ENCODE measurements at places on chromosomes 11 and 22.

GRCh38 chr22:31106731-31107177 lies 614 bp downstream of the SELENOM start:
- DNase-seq, result no peak

DNA sequence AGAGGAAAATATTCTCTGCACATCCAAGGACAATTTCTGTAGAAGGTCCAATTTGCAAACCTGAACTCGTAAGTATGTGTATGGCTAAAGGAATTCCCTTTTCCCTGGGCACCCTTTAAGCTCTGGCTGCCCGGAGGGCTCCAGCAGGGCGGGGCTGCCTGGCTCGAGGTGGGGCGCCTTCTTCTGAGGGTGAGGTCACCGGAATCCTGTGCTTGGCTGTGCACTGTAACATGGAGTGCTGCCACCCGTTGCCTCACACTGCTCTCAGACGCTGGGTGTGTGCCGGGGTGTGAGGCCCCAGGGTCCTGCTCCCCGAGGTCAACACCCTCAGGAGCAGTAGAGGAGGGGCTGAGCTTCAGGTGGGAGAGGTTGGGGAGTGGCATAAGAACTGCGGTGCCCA lies 61.5 kb downstream of the SYN3 start:
- DNase-seq, result no peak

GRCh38 chr11:84558085-84558905 lies 1068.8 kb downstream of the DLG2 start:
- no peak for DNase-seq

DNA sequence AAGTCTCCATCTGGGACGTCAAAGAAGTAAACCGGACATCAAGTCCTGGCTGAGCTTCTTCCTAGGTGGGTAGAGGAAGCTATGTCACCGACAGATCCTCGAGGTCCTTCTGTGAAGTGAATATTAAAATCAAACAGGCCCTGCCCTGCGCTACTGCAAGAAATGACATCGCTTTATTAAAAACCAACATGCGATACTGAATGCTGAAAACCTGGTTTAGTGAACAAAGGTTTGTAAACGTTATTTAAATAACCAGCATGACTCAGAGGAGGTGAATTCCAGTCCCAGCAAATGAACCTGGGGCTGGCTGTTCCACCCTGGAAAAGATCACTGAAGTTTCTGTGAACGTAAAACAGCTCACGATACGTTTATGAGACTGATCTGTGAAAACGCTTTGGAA lies 645 bp downstream of the RTCB start:
- no peak for DNase-seq

DNA sequence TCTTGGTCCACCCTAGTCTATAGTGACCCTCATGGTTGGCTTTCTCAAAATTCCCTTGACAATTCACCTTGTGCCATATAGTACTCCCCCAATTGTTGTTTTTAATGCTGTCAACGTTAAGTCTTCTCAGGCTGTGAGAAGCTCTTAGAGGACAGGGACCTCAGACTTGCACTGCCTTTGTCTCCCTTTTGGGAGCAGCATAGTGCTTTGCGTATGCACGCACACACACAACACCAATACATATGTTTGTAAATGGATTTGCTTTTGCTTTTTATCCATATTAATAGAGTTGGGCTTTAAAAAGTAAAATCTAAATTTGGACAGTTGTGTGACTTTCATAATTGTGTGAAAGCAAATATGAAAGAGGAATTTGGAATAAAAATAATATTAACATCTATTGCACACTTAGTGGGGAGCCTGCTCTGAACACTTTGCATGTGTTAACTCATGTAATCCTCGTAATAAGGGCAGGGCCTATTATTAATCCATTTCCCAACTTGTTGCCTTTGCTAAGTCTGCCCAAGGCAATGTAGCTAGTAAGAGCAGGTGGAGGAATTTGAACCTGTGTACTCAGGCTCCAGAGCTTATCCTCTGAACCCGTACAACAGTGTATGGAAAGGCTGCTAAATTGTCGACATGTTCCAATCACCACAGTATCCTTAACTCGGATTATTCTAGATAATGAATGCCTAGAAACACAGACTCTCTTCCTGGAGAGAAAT lies 257.7 kb upstream of the NARS2 start:
- no peak for DNase-seq

DNA sequence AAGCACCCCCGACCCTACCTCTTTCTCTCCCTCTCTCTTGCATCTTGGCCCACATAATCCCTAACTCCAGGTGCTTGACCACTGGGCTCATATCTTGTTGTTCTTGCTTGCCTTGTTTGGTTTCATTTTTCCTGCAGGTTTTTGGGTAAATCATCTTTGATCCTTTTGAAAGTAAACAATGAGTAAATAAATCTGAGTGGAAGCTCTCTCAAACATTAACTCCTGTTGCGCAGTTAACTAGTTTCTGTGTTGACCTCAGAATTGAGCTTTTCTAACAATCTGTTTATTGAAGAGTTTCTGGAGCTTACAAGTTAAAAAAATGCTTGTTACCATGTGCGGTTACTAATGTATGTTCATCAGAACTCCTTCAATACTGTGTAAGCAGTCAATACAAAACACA lies 38.8 kb upstream of the MICAL2 start:
- no peak for DNase-seq

DNA sequence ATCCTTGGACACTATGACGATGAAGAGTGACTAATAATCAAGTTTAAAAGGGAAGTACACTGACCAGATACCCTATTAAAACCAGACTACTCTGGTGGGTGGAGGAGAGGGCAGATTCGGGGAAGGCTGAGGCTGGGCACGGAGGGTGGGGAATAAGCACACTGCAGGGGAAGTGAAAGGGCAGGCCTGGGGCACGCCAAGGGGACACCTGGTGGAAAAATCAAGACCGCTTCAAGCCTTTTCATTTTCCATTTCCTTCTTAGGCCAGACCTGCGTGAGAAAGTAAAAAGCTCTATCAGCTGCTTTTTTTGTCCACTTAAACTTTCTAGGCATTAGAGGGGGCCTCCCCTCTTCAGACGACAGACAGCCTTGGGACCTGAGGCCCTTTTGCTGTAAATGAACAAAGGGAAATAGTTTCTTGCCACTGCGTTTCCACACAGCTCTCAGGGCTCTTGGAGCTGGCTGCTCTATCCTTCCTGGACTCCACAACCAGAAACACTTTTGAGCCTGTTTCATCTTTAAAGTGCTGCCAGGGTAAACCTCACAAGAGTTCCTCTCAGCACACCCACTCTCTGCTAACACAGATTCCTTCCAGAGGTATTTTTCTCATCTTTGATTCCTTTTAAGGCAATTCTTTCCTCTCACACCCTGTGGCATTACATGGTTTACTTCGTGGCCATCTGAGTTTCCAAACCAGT lies 25.0 kb upstream of the SERPIND1 start:
- no peak for DNase-seq

- DNase-seq, result no peak
Observed at GRCh38 chr22:50700387-50701075, 27.9 kb downstream of the SHANK3 start.

DNA sequence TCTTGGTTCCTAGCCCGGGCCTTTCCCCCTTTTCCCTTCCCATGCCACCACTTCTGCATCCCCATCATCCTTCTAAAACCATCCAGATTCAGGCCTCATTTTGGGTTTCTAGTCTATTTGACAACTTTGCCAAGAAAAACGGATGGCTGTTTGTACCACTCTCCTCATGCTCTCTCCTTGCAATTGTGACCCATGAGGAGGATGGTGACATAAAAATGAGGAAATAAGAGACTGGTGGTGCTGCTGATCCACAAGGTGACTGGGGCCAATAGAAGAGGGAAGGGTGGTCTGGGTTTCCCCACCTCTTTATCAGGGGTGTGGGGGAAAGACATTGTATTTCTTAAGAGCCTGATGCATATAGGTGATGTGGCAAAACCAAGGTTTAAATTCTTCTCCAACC lies 1.0 kb downstream of the MS4A4A start:
- DNase-seq, result no peak

GRCh38 chr11:6900327-6900999 lies 8.2 kb upstream of the OR2D2 start:
- DNase-seq, result no peak

Measured in NCI-H187 treated with DMSO at 0.1 percent for 48 hours (cell line).